ENCODE measurements at places on chromosomes 16 and 17.
A peak's percentile ranks its signal among the peaks of the same experiment; 100 is the strongest.

DNA sequence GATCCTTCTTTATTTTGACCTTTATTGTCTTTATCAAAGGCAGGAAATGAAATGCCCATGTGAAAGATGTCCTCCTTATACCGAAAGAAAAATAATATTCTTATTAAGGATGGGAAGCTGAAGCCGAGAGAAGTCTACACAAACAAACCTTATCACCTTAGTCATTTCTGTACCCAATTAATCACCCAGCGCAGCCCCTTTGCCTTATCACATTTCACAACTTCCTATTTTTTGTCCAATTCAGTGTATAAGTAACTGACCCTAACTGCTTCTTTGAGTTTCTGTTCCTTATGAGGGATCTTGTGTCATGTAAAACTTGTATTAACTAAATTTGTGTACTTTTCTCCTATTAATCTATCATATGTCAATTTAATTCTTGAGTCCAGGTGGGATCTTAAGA, 16.4 kb upstream of the CCL23 start:
- DNase-seq: no peak

DNA sequence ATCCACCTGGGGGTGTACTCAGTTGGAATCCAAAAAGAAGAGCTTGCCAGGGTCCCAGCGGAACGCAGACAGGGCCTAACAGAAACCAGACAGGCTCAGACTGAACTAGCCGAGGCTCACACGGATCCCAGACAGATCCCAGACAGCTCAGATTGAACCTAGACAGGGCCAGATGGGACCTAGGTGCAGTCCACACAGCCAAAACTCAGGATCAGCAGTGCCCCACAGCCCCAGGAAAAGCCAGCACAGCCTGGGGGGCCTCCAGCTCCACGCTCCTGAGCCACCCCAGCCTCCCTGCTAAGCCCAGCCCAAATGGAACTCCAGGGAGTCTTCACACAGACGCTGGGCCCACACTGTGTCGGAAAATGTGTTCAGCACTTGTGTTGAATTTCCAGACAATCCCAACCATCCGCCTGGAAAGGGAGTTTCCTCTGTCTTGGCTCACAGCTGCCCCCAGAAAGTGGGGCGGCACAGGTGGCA, 7.5 kb downstream of the STX1B start:
- no peak for DNase-seq

GRCh38 chr17:7835814-7836595, 2.0 kb downstream of the KDM6B start:
- no peak for DNase-seq

DNA sequence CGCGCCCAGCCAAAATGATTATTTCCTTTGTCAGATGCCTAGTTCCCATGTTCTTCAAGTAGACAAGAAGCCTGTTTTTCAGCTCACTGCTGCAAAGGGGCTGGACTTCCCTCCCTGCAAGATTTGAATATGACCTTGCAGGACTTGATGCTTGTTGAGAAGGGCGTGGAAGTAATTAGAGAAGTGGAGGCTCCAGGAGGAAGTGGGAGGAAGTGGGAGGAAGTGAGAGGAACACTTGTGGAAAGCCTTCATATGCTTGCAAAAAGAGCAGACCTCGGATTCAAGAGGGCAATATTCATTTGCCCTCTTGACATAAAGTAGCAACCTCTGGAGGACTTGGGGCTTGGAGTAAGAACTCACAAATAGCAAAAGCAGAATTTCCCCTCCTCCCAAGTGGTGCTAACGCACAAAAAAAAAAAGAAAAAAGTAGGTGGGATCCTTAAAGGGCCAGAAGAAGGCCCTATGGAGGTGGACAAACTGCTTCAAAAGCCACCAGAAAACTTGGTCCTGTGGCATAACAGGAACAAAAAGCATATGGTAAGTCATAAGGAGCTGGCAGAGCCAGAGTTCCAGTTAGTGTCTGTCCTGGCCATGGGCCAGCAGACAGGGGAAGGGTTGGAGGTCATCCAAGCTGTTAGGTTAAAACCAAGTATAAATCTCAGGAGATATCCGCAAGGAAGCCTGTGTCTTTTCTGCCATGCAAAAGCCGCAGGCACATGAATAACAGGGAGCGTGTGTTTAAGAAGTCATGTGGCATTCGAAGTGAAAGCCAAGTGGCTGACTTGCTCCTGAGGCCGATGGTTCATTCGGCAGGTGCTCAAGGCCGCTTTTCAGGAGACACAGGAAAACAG, 20.6 kb upstream of the PRKAR1A start:
- no peak for DNase-seq

GRCh38 chr17:28949185-28950016, 1.9 kb downstream of the PHF12 start:
- peak; percentile 64 for DNase-seq

DNA sequence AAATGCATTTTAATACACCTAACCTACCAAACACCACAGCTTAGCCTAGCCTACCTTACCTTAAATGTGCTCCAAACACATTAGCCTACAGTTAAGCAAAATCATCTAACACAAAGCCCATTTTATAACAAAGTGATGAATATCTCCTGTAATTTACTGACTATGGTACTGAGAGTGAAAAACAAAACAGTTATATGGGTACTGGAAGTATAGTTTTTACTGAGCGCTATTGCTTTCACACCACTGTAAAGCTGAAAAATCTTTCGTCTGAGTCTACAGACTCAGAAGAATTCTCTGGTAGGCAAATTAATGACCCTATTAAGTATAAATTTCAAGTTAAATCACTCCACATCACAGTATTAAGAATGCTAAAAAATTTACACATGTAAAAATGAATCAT, 3.5 kb downstream of the GRB2 start:
- DNase-seq: no peak

DNA sequence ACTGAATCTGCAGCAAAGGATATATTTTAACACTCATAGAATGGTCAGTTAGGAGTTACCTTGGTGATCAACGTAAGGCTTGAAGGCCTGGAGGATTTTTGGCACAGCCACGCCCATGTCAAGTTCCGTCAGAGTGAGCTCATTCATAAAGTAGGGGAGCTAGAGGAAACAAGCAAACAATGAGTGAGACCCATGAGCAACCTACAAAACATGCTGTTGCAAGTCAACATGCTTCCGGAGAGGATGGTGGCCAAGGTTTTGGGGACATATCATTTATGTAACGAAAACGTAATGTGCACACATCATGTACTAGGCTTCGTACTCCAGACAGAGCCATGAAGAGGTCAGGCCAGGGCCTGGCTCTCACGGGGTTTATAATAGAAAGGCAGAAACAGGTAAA, 41.1 kb upstream of the ERN1 start:
- no peak for DNase-seq

- DNase-seq: no peak
Observed at GRCh38 chr16:1048442-1049112, 24.0 kb upstream of the SSTR5 start.

DNA sequence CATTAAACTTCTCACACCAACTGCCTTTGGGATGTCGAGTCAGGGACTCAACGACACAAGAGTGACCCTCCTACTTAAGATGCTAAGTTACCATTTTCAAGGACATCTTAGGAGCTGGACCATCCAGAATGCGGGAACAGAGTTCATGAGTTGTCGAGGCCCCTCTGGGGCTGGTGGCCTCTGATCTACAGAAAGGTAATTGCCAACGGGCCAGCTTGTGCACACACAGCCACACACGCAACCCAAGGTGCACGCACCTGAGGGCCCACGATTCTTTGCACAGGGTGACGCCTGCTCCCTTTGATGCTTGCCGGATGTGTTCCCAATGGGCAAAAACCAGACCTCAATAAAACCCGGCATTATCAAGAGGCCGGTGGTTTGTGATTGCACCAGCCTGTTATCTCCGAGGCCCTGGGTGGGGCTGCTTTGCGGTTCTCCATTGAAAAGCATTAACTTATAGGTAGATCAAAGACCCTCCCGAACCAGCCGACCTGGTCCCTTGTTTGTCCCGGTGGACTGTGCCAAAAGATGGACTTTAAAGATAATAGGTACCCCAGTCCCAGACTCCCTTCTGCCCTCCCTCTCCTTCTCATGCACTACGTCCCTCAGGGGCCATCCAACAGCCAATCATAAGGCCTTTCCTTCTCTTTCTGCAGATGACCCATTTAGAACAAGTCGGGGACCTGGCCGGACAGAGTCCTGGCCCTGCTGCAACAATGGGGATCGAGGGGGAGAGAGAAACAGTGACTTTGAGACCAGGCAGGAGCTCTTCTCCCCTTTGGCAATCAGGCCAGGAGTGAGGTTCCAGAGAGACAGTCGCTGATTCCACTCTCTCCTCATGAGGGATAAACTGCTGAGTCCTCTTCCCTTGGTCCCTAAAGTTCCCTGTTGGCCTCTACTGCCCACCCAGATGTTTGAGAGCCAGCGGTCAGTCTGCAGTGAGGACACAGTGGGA, 292.5 kb downstream of the SOX9 start:
- no peak for DNase-seq

DNA sequence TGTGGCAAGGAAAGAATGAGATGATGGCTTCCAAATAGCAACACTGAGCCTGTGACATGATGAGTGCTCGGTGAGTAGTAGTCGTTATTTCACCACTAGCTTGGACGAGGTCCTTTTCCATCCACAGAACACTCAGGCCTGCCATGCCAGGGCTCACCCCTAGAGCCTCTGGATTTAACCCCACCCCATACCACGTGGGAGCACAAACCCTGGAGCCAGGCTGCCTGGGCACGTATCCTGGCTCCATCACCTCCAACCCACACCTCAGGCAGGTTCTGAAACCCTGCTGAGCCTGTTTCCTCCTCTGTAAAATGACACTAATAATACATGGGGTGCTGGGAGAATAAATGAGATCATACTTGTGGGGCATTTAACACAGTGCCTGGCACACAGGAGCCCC, 192.4 kb downstream of the KATNIP start:
- no peak for DNase-seq

- DNase-seq: peak; percentile 99
Observed at GRCh38 chr17:7572338-7572587, 7.2 kb upstream of the CD68 start.

DNA sequence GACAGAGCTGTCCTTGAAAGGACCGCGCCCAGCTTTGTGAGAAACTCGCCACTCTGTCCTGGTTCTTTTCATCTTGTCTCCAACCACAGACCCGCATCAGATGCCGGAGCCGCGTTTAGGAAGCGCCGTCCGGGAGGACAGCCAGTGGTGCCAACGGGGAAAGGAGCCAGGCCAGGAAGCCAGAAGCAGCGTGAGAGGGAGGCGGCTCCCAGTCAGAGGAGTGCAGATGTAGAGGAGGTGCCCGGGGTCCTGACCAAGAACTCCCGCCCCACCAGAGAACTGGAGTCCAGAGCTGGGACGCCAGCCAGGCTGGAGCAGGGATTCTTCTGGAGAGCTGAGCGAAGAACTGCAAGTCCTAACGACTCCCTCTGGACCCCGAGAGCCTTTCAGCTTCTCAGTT, 49.3 kb upstream of the TNRC6C start:
- no peak for DNase-seq

GRCh38 chr16:17603626-17604025, 132.9 kb upstream of the XYLT1 start:
- no peak for DNase-seq

DNA sequence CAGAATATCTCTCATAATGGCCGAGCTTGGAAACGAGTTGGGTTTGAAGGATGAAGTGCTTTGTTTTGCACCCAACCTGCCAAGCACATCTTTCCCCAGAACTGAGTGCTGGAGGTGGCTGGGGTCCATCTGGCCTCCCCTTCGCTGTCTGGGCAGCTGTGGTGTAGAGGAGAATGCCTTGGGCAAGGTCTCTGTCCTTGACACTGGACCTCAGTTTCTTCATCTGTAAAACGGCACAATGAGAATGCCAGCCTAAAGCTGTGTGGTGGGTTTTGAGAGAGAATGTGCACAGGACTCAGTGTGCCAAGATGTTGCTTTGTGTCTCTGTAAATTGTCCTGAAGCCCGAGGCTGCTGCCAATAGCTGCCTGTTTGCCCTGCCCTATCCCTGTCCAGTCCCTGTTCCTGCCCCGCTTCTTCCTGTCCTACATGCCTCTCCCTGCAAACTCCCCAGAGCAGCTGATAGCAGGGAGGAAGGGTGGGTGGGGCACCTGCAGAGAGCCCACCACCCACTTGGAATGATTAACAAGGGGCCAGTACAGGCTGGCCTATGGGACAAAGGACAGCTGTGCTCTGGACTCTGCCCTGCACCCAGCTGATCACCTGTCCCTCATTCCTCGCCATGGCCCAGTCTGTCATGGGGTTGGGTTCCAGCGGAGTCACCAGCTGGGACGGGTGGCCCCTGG, 15.3 kb downstream of the LASP1 start:
- DNase-seq: no peak

DNA sequence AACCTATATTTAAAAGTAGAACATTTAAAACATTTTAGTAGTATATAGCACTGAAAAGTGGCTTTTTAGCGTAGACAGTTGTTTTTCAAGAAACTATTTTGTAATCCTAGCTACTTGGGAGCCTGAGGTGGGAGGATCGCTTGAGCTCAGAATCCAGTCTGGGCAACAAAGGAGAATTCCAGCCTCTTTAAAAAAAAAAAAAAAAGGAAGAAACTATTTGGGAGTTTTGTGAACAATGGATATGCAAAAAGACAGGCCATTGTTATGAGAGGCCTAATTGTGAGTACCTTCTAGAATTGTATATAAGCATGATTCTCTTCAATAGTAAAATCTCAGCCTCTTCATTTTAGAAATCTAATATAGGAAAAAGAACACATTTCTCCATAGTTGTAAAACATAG, 17.6 kb downstream of the OMG start:
- DNase-seq: no peak

DNA sequence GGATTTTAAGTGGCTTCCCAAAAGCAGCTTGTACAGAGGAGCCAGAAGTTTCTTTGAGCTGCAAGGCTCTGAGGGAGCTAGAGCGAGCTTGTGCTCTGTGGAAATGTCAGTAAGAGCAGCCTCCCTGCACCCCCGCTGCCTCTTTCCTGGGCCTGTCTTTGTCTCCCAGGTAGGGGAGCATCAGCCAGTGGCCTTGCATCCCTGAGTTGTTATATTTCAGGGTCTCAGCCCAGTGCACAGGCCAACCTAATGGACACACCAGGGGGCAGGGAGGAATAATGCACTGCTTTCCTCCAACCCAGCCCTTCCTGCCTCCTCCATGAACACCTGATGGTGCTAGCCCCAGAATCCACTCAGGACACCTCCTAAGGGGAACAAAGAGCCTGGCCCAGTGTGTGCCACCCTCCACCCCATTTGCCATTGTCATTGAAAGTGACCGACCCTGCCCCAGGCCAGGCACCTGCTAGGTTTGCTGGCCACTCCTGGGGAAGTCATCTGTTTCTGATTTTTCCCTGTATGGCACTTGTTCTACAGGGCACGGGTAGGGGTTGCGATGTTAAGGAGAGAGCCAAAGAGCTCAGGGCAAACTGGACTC, 6.3 kb downstream of the TPPP3 start:
- DNase-seq: no peak

DNA sequence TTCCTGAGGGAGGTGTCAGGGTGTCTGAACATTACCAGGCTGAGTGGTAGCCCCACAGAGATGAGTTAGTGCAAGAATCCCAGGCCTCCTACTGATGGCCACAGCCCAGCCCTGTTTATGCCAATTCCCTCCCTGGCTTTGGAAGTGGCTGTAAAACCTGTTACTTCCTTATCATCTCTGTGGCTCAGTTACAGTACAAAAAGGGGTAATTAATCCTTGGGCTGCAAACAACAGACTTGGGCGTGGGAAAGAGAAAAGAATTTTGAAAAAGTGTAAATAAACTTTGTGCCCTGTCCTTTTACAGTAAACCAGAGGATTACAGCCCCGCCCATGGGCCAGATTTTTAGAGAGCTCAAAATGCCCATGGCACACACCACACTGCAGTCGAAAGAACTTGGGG, 73.1 kb upstream of the AXIN2 start:
- DNase-seq: no peak

Measured in activated T-cell treated with anti-CD3 and anti-CD28 coated beads, Interleukin-2, amount 50 U/mL, for 72 hours (primary cell).